Osteocyte (in vitro differentiated cells): ENCODE measurements at places on chromosomes 3 and 15. TPM values are rescaled to one million over a fixed set of nuclear protein-coding genes. Genes with fewer than 3 reads are reported as not detected.

The PSTPIP1 gene
- not detected in 2 replicates for total RNA-seq

The MAGI1 gene
- total RNA-seq, result 20.1 and 21.9 TPM in 2 replicates

The MYH15 gene
- total RNA-seq, result 0.05 and 0.08 TPM in 2 replicates

The SNRPN gene
- total RNA-seq, result 100.0 and 102 TPM in 2 replicates

The HEMK1 gene
- total RNA-seq, result 19.9 and 23.1 TPM in 2 replicates

The CCDC54 gene
- not detected in 2 replicates for total RNA-seq

DNA sequence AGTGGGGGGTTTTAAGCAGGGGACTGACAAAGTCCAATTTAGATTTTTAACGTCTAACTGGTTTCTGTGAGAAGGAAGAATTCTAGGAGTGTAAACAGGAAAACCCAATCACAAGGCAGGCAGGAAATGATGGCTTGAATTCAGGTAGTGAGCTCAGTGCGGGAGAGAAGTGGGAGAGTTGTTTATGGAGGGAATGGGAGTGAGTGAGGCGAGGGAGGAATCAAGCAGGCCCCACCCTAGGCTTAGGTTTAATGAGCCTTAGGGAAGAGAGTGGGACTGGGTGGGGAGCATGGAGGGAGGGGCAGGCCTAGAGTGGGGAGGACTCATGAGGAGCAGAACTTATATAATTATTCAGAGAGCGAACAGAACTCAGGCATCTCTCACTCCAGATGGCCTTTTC is 17.9 kb downstream of the VIPR1 start:
- no peak overlapping the region for H3K27ac ChIP-seq
- DNase-seq, result no peak
- no peaks in the 10 kb centered on the region for H3K27me3 ChIP-seq
- no peaks in the 10 kb centered on the region for H3K4me1 ChIP-seq
- H3K4me3 ChIP-seq, result no peak overlapping the region
- no peaks in the 10 kb centered on the region for H3K36me3 ChIP-seq

GRCh38 chr3:178392511-178392926 is 143.7 kb upstream of the KCNMB2 start:
- H3K4me1 ChIP-seq, result peaks cover 27% of the 10 kb centered on the region
- H3K36me3 ChIP-seq, result no peaks in the 10 kb centered on the region
- no peak for DNase-seq
- H3K27ac ChIP-seq, result peak overlapping the region; percentile 88
- no peaks in the 10 kb centered on the region for H3K27me3 ChIP-seq

DNA sequence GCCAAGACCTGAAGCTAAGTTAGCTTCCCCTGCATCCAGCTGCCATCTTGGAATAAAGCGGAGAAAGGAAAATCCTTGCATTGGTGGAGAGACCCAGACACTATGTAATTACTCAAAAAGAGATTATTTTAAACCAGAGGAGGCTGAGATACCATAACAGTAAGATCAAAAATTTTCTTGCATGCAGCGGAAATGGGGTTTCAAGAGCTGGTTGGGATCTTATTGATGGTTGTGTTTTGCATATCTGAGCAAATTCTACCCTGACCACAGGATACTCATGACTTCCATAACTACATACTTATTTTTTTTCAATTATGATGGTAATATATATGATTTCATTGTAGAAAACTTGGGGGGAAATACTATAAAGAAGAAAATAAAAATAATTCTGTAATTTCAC is 17.5 kb downstream of the TMEM158 start:
- no peaks in the 10 kb centered on the region for H3K27me3 ChIP-seq
- no peaks in the 10 kb centered on the region for H3K36me3 ChIP-seq
- no peak overlapping the region for H3K4me3 ChIP-seq
- H3K4me1 ChIP-seq, result peaks cover 16% of the 10 kb centered on the region
- no peak for DNase-seq
- no peak overlapping the region for H3K27ac ChIP-seq

GRCh38 chr3:110886222-110886893 is 185.3 kb upstream of the NECTIN3 start:
- H3K36me3 ChIP-seq, result peaks cover 2% of the 10 kb centered on the region
- no peaks in the 10 kb centered on the region for H3K27me3 ChIP-seq
- no peak overlapping the region for H3K27ac ChIP-seq
- peaks cover 4% of the 10 kb centered on the region for H3K4me1 ChIP-seq
- DNase-seq, result no peak

DNA sequence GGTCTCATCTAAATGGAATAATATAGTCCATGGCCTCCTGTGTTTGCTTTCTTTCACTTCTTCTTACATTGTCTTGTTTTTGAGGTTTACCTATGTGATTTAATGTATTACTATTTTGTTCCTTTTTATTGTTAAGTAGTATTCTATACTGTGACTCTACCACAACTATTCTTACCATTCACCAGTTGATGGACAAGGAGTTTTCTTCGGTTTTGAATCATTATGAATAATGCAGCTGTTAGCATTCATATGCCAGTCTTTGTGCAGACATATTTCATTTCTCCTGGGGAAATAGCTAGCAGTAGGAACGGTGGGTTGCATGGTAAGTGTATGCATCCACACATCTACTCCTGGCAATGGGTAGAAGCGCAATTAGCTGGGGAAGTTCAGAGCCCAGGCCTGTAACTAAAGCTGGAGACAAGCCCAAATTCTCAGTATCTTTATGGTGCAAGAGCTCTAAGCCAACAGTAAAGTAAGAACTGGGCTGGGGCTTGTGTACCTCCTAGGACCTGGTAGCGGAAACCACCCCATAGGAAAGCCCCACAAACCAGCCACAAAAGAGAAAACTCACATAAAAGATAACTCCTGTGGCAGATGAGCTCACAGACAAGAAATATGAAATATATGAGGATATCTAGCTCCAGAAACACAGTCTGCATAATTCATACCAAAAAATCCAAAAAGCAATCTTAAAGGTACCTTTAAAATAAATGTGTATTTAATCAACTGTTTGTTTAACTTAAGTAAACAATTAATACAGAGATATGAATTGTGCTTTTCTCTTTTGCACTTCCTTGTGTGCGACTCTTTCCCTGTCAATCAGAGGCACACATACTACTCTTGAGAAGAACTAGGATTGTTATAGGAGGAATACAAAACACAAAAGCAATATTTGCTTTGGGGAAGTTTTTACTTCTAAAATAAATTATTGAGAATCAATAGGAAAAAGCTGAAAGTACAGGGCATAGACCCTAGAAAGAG is 2.7 kb upstream of the CSTA start:
- no peaks in the 10 kb centered on the region for H3K36me3 ChIP-seq
- no peak overlapping the region for H3K4me3 ChIP-seq
- H3K27me3 ChIP-seq, result peaks cover 13% of the 10 kb centered on the region
- no peak for DNase-seq
- H3K27ac ChIP-seq, result no peak overlapping the region

GRCh38 chr3:140384028-140384771 is 293.7 kb upstream of the TRIM42 start:
- H3K36me3 ChIP-seq, result no peaks in the 10 kb centered on the region
- H3K27ac ChIP-seq, result no peak overlapping the region
- no peaks in the 10 kb centered on the region for H3K27me3 ChIP-seq
- no peak overlapping the region for H3K4me3 ChIP-seq
- peaks cover 7% of the 10 kb centered on the region for H3K4me1 ChIP-seq

DNA sequence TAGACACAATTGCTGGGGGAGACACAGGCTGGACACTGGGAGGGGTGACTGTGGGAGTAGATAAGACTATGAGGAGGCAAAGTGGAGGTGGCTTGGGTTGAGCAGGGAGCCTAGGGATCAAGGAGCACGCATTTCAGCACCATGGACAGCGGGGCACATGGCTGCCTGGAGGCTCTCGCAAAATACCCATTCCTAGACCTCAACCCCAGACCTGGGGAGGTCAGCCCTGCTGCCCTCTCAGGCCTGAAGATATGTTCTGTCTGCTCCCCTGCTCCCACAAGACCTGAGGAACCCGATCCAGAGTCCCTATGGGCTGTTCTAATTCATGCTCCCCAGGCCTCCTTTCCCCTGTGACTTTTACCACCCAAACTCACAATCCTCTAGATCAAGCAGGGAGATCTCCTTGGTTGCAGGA is 16.0 kb upstream of the CPEB1 start:
- no peak overlapping the region for H3K27ac ChIP-seq
- no peaks in the 10 kb centered on the region for H3K4me1 ChIP-seq
- no peaks in the 10 kb centered on the region for H3K36me3 ChIP-seq
- no peak overlapping the region for H3K4me3 ChIP-seq
- no peak for DNase-seq

DNA sequence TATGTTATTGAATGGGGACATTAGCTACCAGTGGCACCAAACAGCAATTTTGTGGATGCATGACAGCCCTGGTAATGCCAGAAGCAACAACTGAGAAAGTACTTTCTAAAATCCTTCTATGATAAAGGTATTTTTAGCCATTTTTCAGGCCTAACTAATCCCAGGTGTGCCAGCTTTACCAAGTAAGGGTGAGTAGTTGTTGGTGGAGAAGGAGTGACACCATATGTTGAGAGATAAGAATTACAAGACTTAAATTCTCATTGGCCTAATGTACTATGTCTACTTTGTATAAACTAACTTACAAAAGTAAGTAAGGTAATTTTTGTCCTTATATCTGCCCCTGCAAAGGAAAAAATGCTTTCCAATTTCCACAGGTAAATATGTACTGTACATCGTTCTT is 4.1 kb upstream of the COX17 start:
- H3K27me3 ChIP-seq, result no peaks in the 10 kb centered on the region
- H3K4me1 ChIP-seq, result peaks cover 11% of the 10 kb centered on the region
- no peaks in the 10 kb centered on the region for H3K36me3 ChIP-seq
- H3K4me3 ChIP-seq, result no peak overlapping the region
- DNase-seq, result no peak
- no peak overlapping the region for H3K27ac ChIP-seq

DNA sequence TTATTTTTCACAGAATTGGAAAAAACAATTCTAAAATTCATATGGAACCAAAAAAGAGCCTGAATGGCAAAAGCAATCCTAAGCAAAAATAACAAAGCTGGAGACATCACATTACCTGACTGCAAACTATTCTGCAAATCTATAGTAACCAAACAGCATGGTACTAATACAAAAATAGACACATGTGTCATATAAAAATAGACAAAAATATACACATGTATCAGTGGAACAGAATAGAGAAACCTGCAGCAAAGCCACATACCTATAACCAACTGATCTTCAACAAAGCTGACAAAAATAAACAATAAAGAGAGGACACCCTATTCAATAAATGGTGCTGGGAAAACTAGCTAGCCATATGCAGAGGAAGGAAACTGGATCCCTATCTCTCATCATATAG is 259.6 kb downstream of the IGSF11 start:
- H3K27ac ChIP-seq, result no peak overlapping the region
- H3K4me3 ChIP-seq, result no peak overlapping the region
- no peaks in the 10 kb centered on the region for H3K4me1 ChIP-seq
- H3K27me3 ChIP-seq, result peaks cover 9% of the 10 kb centered on the region
- DNase-seq, result no peak

DNA sequence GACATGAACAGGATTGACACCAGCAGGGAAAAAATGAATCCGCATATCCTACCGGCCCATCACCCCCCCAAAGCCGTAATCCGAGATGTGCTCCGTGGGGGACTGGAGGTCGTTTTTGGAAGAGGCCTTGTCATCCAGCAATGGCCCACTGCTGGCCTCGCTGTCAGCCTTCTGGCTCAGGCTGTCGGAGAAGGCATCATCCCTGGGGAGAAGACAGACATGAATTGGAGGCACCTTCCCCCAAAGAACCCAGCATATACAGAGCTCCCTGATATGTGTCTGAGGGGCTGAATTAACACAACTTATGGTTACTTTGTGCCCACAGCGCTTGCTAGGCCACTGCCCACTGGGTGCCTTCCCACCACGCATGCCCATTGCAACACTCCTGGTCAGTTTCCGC is 29.6 kb upstream of the RAD18 start:
- H3K4me3 ChIP-seq, result no peak overlapping the region
- H3K27ac ChIP-seq, result no peak overlapping the region
- H3K36me3 ChIP-seq, result no peaks in the 10 kb centered on the region
- DNase-seq, result peak; percentile 64
- peaks cover 2% of the 10 kb centered on the region for H3K4me1 ChIP-seq

DNA sequence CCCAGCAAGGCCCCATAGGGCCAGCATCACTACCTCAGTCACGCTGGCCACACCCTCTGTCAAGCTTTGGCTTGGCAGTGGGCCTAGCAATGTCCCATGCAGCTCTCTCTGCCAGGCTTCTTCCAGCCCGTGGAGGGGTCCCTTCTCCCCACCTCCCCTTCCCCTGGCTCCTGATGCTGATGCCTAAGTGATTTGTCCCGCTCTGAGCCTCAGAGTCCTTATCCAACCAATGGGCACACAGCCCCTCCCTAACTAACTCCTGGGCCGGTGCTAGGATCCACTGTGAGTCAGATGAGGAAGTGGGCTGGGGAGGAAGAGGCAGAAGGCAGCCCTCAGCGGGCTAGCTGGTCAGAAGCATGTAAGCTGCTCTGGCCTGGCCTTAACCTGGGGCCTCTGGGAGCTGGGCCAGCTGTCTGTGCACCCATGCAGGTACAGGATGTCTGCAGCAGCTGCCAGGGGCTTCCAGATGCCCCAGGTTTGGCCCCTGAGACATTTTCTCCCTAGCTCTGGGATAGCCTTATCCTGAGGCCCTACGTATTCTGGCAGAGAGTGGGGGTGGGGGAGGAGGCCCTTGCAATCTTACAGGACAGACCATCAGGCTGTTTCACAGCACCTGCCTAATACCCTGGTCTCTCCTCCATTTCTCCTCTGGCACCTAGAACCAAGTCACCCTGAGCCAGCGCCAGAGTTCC is 740 bp upstream of the ZBTB47 start:
- H3K4me1 ChIP-seq, result peaks cover 55% of the 10 kb centered on the region
- peak overlapping the region; percentile 90 for H3K4me3 ChIP-seq
- DNase-seq, result no peak
- H3K27ac ChIP-seq, result peak overlapping the region; percentile 88
- peaks cover 9% of the 10 kb centered on the region for H3K36me3 ChIP-seq

DNA sequence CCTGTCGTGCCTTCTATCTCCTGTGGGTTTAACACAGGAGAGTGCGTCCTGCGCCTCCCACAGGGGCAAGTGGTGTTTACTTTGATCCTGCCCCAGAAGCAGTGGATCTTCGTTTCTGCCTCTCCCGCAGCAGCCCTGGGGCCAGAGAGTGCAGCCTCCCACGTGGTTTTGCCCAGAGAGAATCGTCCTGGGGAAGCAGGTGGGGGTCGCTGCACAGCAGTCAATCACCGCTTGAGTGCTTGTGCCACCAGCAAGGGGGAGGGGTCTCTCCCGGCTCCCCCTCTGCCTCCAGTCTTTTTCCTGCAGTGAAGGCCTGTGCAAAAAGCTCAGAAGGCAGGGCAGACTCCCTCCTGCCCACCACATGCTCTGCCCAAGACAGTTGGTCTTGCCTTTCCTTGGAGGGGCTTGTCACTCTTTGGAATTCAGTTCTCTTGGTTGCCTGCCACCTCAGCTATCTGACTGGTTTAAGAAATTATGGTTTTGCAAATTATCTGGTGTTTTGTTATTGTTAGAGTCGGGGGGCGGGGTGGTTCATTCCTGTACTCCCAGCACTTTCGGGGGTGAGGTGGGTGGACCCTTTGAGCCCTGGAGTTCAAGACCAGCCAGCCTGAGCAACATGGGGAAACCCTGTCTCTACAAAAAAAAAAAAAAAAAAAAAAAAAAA is 26.9 kb downstream of the STOML1 start:
- H3K27ac ChIP-seq, result peak overlapping the region; percentile 54
- no peaks in the 10 kb centered on the region for H3K27me3 ChIP-seq
- no peak for DNase-seq

- H3K27ac ChIP-seq, result no peak overlapping the region
- H3K36me3 ChIP-seq, result peaks cover 4% of the 10 kb centered on the region
- no peak overlapping the region for H3K4me3 ChIP-seq
- no peaks in the 10 kb centered on the region for H3K4me1 ChIP-seq
- no peaks in the 10 kb centered on the region for H3K27me3 ChIP-seq
These were observed 87.0 kb downstream of the CFAP44 start for GRCh38 chr3:113354307-113354706.
